ENCODE measurements at places on chromosomes 1 and 21.

DNA sequence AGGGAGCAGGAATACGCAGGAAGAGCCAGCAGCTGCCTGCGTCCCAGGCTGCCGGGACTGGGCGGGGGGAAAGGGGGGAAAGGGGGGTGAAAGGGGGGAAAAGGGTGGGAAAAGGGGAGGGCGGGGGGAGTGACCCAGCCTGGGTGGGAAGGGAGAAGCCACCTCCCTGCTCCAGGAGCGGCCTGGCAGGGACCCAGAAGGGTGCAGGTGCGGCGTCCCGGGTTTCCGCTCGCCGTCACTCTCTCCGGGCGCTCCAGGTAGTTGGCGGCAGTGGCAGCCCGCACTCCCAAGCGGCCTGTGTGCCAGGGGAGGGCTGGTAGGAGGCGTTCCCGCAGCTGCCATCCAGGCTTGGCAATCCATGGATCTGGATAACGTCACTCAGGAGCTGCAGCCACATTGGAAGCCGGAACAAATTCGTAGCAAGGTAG lies 141.0 kb upstream of the NGF start:
- DNase-seq = no peak

GRCh38 chr1:22830041-22830566 lies 119.5 kb downstream of the EPHB2 start:
- no peak for DNase-seq

DNA sequence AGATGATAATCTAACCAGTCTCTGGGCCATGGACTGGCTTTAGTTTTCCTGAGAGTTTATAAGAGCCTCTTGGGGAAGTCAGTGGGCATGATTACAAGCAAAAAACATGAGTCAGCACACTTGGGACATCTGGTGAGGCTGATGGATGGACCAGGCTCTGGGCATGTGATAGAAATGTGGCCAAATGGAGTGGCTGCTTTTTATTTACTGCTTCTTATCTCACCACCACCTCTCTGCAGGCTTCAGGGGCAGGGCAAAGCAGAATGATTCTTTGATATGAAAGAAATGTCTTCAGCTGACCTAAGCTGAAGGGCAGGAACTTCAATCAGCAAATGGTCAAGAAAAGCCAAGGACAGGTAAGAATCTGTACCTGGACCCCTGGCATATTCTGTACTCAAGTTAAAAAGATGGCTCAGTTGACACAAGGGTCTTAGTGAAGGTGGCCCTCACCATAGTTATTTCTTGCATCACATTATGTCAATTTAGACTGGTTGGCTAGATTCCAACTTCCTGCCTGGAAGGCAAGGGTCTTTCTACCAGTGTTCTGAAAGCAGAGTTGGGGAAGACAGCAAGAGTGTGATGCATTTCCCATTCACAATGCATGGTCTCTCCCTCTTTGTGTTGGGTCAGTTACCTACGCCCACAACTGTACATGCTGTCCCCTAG lies 162.8 kb downstream of the FASLG start:
- DNase-seq = no peak

- DNase-seq = no peak
These were observed at the start of gene KCNE2 for GRCh38 chr21:34363733-34364132. Gene KCNE2, plus strand, starts transcription at chr21:34364006. Its CDS starts 6,473 bp downstream, at chr21:34370479.

DNA sequence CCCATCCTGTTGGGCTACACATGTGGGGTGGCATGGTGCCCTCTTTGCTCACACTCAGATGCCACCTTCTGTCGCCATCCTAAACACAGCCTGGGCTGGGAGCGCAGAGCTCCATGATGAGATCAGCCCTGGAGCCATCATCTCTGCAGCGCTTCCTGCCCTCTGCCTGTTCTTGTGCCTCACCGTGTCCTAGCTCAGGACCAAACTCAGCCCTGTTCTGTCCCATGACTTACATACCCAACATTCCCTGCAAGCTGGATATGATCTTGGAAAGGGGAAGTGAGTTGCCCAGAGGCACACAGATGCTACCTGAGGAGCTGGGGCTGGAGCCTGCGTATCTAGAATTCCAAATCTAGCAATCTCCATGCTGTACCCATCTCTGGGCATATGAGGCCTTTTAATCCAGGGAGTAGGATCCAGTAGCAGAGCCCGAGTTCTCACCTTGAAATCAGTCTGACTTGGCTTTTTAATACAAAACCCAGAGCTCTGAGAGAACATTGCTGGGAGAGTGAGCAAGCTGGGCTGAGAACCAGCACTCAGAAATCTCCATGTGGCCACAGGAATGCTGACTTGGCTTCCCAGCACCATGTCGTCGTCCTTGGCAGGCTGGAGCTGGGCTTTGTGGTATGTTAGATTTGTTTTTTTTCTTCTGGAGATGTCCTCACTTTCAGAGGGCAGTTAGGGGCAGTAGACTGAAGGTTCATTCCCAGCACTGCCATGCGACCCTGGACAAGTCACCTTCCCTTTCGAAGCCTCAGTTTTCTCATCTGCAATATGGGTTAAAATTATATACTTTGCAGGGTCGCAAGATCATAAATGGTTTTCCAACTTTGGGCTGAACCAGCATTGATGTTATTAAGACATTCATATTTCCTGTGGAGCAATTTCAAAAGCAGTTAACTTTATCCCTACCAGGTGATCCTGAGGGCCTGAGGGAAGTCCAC lies 2.6 kb downstream of the ALPL start:
- DNase-seq = no peak

DNA sequence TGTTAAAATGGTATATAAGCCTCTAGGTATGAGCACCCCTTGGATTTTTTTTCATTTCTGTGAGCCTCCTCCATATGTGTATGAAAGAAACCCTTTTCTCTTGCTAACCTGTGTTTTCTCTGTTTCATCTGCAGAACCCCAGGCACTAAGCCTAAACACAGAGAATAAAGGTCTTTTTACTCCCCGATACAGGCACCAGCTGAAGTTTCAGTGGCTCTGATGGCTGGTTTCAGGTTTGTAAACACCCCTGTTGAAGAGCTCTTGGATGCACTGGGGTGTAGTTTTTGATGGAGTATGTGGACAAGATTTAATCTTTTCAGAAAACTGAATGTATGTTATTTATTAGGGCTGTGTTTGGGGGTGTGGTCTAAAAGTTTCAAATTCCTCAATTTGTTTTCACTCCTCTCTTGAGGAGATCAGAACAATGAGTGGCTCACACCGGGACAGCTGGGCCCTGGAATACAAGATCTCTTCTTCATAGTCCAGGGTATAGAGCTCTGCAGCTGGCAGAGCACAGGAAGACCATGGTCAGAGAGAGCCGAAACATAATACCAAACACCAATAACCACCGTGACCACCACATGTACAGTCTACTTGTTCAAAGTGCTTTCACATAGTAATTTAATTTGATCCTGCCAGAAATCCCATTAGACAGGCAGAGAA lies 50.2 kb upstream of the VTCN1 start:
- no peak for DNase-seq

GRCh38 chr1:203146537-203146936 lies 19.0 kb downstream of the ADORA1 start:
- DNase-seq = no peak

DNA sequence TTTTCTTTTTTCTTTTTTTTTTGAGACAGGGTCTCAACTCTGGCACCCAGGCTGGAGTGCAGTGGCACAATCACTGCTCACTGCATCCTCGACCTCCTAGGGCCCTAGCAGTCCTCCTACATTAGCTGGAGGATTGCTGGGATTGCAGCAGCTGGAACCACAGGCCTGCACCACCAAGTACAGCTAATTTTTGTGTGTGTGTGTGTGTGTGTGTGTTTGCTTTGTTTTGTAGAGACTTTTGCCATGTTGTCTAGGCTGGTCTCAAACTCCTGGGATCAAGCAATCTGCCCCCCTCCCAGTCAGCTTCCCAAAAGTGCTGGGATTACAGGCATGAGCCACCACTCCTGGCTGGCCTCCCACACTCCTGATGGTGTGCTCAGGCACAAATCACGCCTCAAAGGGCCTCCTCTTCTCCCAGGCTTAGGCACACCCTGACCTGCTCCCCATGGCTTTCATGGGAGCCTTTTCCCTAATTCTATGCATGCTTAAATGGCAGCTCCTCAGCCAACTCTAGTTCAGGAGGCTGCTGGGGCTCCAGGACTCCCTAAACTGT lies 9.4 kb downstream of the FAM229A start:
- DNase-seq = no peak

DNA sequence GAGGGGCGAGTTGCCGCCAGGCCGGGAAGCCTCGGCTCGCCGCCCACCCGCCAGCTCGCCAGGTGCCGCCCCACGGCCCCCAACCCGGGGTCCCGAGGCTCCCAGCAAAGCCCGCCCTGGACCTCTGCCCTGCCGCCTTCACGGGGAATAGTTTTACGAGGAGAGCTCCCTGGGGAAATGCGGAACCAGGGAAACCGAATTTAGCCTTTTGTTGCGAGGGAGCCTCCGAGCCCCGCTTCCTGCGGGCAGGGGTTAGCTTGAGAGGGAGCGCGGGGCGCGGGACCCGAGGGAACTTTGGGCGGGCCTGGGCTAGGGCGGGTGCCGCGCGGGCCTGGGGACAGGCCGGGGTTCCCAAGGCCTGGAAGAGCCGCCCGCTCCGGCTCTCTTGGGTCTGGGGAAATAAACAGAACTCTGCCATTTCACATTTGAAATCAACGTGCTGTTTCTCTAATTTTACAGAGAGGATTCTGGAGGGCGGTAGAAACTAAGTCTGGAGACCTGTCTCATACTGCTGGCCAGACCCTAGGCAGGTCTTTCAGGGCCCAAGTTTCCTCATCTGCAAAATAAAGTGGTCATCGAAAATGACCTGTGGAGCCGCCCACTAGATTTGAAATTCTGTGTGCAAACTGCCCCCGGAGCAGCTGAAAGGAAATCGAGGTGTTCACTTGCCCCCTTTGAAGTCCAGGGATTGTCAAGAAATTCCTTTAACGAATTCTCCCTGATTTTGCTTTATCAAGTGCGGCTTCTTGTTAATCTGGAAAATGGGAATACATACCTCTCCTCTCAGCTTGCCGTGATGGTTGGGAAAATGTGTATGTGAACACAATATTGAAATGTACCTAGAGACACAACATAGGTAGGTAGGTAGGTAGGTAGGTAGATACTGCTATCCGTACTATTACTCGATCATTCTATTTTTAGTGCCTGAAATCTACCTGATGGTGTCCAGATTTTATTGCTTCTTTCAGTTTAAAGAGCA lies 749 bp upstream of the GLUL start:
- DNase-seq = no peak

DNA sequence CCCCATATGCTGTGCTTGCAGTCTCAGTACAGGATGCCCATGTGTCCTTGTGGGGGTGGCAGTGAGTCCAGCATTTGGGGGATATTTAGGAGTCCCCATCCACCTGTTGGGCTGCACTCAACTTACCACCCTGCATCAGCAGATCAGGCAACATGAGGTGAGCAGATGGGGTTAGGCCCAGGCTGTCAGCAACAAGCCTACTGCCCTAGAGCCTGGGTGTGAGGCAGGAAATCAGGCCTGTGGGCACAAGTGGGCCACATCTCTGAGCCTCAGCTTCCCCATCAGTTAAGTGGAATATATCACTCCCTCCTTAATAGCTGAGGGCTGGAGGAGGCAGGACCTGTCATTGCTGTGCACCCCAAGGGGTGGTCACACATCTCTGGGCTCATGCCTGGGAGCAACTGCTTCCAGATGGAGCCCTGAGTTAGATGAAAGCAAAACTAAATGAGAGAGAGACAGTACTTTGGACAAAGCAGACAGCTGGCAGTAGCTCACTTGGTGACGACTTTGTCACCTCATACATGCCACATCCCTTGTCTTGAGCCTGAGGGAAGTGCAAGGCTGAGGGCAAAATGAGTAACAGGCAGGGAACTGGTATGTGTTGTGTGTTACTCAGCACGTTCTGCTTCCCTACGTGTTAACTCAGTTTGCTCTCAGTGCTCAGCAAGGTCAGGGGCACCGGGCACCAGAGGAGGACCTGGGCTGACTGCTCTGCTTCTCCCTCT lies 48.4 kb downstream of the TRIM11 start:
- DNase-seq = no peak

- DNase-seq = no peak
These were observed 21.6 kb downstream of the AADACL4 start for GRCh38 chr1:12665511-12665910.

DNA sequence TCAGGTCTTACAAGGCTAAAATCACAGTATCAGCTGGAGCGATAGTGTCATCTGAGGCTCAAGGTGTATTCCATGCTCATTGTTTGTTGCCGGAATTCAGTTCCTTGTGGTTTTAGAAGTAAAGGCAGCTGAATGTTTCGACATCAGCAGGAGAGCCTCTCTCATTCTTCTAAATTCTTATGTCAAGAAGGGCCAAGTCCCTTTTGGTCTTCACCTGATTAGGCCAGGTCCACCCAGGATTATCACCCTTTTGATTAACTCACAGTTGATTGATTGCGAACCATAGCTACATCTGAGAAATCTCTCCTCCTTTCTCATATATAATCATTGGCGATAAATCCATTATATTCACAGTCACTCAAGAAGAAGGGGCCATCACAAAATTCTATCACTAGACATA lies 806.7 kb upstream of the PRMT6 start:
- no peak for DNase-seq

- no peak for DNase-seq
These were observed 14.7 kb upstream of the CITED4 start for GRCh38 chr1:40876891-40877290.

DNA sequence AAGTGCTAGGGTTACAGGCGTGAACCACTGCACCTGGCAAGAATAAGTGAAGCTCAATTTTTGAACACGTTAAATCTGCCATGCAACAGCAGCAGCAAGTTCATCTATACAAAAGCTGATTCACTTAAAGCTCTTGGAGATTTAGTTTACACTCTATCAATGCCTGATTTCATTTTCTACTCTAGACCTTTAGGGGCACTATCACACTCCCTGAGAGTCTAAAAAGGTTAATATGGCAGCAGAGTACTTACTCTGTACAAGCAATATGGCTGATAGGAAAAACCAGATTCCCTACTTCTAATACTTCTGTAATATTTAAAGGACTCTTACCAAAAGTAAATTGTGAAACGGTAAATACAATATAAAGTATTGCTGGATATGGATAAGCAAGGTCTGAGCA lies 4.8 kb downstream of the RBM34 start:
- no peak for DNase-seq

DNA sequence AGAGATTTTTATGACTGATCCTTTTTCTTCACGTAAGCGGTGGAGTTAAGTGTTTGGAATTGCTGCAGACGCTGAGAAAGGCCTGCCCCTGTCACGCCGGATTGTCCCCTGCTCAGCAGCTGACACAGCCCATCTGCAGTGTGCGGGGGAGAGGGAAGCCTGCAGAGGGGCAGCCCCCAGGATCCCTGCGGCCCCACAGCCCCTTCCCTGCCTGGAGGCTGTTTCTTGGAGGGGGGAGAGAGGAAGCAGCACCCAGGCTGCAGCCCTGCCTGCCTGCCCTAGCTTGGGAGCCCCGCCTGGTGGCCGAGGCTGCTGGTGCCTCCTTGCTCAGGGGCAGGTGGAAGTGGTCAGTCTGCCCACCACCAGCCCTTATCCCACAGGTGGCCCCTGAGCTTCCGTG lies 50.7 kb downstream of the PRDM16 start:
- DNase-seq = no peak

- DNase-seq = no peak
These were observed 8.2 kb downstream of the TMCC2 start for GRCh38 chr1:205235951-205236350.

Data from esophagus squamous epithelium (tissue), 5 donors.